ENCODE measurements at places on chromosomes 13 and 19.

DNA sequence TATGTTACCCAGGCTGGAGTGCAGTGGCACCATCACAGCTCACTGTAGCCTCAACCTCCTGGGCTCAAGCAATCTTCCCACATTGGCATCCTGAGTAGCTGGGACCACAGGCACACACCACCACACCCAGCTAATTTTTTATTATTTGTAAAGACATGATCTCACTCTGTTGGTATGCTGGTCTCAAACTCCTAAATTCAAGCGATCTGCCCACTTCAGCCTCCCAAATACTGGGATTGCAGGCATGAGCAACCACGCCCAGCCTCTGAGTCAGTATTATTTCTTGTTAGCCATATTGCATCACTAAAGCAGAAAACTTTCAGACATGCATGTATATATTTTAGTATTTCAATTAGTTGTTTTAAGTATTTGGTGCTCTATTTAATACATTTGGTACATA is 376.4 kb downstream of the GPC6 start:
- no peak for DNase-seq

DNA sequence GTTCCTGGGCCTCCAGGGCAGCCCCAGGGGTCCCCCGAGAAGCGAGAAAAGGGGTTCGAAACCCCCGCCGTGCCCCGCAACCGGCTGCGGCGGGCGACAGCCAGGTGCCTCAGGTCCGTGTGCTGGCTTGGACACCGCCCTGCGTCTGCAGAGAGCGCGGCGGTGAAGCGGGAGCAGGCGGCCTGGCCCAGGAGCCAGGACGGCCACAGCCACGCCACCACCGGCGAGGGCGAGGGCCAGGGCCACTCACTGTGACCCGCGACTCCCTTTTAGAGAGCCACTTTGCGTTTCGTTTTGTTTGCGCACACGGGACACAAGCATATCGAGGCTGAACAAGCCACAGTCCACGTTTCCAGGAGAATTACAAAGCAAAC is 110.4 kb downstream of the CRYL1 start:
- no peak for DNase-seq

GRCh38 chr13:23870356-23871140 is 18.7 kb downstream of the MIPEP start:
- no peak for DNase-seq

GRCh38 chr13:110403315-110403714 is 96.2 kb downstream of the COL4A2 start:
- no peak for DNase-seq

- DNase-seq = peak; percentile 77
Measured at GRCh38 chr19:48480558-48481500, 11.7 kb downstream of the CYTH2 start.

DNA sequence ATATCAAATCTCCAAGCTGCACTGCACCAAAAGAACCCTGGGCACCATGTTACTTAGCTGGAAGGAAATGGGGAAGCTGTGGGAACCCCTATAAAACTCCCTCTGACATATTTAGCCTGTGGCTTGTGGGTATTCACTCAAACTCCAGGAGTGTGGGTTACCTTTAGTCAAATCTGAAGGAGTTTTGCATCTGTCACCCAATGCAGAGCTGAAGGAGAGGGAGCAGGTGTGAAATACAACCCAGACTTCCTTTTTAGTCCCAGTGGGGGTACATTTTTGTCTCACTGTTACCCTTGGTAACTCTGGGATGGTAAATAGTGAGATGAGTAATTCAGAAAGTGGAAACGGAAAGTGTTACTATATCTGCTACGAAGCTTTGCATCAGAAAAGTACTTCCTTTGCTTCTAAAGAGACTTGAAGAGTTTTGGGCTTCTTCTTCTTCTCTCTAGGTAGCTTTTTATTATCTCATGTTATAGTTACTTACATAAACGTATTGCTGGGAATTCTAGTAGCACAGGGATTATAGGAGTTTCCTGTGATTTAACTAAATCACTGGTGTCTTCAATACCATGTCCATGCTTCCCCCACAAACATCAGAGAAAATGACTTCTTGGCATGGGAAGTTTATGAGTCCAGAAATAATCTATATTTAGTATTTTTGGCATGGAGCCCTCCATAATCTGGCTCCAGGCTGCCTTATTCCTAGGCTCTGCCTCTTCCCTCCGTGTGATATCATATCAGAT is 105.9 kb downstream of the AKAP11 start:
- no peak for DNase-seq

DNA sequence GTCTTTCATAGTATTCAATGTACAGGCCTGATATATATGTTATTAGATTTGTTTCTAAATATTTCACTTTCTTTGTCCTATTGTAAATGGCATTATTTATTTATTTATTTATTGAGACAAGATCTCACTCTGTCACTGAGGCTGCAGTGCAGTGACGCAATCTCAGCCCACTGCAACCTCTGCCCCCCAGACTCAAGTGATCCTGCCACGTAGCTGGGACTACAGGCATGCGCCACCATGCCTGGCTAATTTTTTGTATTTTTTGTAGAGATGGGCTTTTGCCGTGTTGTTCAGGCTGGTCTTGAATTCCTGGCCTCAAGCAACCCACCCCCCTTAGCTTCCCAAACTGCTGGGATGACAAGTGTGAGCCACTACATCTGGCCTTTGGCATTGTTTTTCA is 5.4 kb upstream of the GAS6 start:
- DNase-seq = no peak

DNA sequence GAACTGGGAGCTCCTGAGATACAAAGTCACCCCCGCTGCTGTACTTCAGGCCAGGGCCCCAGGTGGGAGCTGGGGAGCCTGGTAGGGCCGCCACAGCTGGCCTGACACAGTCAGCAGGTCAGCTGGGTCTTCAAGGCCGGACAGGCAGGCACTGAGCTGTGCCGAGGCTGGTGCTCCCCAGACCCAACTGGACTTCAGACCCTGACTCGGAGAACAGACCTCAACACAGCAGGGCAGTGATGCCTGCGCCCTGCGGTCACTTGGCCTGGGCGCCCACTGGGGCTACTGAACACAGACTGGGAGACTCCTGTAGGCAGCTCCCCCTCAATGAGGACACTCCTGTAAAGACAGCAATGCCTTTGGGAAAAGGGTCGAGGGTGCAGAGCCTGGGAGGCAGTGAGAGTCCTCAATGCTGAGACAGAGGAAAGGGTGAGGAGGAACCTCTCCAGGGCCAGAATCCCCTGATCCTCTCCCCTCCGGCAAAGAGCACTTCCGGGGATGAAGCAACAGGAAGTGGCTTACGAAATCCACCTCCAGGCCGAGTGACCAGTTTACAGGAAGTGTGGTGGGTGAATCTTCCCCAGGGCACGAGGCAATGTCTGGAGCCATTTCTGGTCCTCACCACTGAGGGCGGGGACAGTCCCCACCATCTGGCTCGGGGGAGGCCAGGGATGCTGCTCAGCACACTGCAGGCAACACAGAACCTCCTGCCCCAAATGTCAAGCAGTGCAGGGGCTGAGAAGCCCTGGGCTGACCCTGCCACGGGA is 40.8 kb upstream of the ISYNA1 start:
- no peak for DNase-seq

DNA sequence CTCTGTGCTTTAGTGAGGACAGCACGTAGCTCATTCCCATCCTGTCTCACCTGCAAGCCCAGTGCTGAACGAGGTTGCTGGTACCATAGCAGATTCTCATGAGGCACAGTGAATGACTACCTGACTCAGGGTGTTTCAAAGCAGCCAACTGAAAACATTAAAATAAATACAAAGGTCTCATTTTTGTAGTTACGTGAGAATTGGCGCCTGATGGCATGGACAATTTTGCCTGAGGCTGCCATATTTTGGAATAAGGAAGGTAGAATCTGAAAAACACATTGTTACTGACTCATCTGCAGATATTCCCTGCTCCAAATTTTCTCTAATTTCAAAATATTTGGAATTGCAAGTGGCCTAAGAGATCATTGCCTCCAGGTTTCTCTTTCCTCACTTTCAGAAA is 429.7 kb downstream of the FGF14 start:
- no peak for DNase-seq

DNA sequence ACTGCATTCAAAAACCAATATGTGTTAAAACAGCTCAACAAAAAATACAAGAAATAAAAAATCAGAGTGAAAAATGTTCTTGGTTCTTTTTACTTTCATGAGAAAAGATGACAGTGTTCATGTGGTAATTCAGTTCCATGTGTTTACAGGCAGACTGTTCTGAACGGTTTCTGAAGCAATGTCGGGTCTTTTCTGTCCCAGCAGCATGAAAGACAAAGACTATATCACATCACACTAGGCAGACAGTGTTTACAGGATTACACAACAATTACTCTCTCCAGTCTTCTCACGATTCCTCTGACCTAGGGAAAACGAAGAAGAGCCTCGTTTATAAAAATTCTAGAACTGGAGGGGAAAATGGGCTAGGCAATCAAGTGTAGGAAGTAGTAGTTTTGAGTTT is 83.4 kb downstream of the UBL3 start:
- no peak for DNase-seq

DNA sequence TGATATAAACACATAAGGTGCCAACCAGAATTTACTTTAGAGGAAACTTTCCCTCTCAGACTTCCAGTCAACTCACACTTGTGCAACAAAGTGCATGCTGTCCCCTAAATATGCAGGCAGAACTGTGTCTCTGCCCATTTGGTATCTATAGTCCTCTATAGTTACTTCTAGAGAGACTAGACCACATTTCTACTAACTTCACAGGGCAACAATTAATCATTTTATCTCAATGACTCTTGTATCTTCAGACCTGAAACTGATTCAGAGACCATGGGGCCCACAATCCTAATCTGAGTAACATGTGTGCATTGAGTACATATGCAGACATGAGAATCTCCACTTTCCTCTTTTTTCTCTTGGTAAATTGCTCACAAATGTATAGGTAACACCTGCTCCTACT is 158.1 kb downstream of the ZNF486 start:
- DNase-seq = no peak

GRCh38 chr13:43792076-43792881 is 5.5 kb upstream of the ENOX1 start:
- no peak for DNase-seq

DNA sequence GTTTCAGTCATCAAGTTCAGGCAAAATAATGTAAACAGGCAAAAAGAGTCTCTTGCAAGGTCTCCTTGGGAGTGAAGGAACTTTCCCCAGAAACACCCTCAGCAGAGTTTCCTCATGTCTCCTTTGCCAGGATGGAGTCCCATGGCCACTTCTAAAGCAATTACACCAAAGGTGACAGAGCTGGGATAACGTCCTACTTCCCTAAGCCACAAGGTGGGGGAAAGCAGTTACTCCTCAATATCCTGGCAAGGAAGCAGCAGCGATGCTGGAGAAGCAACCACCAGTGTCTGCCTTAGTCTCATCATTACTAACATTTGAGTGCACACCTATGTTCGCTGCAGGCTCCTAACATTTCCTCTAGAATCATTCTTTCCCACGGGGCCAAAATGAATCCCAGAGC is 88.6 kb downstream of the UBL3 start:
- DNase-seq = no peak

DNA sequence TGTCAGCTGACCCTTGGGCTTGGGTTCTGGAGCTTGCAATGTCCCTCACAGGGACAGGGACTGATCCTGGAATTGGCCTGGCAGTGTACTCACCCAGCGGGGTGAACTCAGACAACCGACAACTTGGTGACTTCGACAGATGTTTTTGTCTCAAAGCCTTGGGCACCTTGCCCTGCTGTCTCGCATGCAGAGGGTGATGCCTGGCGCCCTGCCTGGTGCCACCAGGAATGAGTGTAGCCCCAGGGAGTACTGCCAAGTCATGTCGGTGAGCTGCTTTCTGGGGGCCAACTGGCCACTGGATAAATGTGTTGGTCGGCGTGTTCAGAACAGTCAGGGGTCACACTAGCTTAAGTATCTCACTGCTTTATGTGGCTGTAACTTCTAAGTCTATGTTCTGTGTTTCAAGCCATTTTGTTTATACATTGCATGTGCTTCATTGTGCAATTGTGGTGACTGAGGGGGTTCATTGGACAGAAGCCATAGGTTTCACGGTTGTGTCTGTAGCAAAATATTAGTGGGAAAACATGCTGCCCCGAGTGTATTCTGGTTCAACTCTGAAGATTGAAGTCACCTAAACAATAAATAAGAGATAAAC is 96.3 kb upstream of the TNFSF11 start:
- no peak for DNase-seq

DNA sequence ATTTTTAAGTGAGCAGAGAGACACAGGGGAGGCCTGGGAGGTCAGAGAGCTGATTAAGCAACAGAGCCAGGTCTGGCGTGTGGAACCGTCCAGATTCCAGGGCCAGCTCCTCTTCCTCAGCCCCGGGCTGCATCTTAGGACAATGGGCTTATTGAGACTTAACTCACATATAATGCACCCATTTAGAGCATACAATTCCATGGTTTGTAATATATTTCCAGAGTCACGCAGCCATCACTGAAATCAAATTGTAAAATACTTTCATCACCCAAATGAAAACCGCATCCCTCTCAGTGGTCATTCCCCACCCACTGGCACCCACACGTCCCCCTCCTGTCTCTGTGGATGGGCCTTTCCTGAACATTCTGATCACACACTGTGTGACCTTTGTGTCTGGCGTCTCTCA is 2.1 kb upstream of the HMG20B start:
- no peak for DNase-seq

GRCh38 chr19:38617764-38618589 is at the start of gene MAP4K1:
Gene MAP4K1, minus strand, starts transcription at chr19:38617953. Its CDS starts 58 bp downstream, at chr19:38617895.
- DNase-seq = peak; percentile 64

DNA sequence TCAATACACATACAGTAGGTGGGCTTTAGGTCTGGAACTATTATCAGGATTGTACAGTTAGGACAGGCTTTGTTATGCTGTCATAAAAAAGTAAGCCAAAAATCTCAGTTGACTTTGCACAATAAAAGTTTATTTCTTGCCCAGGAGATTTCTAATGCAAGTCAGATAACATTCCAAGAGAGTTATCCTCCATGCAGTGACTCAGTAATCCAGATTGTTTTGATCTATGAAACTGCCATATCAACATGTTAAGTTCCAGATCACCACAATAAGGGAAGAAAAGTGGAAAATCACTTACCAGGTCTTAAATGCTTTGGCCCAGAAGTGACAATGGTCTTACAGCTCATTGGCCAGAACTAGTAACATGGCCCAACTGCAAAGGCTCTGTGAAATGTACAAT is 636.2 kb upstream of the KLF12 start:
- DNase-seq = no peak

Data from naive thymus-derived CD8-positive, alpha-beta T cell (primary cell).